ENCODE measurements at places on chromosomes 5 and 9.

DNA sequence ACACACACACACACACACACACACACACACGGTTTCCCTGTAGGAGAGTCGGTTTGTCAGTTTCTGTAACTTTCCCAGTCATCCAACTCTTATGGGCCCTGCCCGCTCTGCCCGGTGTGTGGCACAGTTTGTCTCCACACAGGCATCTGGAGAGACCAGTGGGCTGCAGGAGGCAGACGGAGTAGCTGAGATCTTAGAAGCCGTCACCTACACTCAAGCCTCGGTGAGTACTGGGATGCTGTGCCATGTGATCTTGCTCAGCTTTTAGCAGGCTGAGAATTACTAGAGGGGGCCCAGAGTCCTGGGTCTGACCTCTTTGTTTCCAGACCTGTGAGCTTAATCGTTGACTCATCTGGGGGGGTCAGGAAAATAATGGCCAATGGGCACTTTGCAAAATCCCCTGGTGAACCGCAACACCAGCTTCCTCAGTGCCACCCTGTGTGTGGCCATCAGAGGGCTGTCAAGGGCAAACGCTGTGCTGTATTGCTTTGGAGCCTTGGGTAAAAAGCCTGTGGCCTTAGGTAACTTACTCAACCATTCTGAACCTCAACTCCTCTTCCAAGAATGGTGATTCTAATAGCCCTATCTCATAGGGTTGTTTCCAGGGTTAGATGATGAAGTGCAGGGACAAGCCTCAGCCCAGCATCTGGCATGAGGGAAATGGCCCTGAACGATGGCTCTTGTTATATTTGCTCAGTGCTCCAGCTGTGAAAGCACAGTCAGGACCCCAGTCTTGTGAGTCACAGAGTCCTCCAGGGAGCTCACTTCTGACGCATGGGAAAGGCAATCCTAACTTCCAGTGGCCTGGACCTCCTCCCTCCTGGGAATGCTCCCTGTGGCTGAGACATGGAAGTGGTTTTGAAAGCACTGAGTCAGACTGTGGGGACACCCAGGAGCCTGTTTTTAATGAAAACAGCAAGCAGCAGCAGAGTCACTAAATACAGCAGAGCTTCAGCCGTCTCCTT lies 45.6 kb downstream of the COL15A1 start:
- DNase-seq: no peak

GRCh38 chr9:72809586-72809985 lies 143.3 kb downstream of the ALDH1A1 start:
- no peak for DNase-seq

GRCh38 chr5:138961221-138961620 lies 86.1 kb upstream of the LRRTM2 start:
- DNase-seq: no peak

- DNase-seq: no peak
Observed at GRCh38 chr9:105441616-105442160, 6.1 kb upstream of the FSD1L start.

DNA sequence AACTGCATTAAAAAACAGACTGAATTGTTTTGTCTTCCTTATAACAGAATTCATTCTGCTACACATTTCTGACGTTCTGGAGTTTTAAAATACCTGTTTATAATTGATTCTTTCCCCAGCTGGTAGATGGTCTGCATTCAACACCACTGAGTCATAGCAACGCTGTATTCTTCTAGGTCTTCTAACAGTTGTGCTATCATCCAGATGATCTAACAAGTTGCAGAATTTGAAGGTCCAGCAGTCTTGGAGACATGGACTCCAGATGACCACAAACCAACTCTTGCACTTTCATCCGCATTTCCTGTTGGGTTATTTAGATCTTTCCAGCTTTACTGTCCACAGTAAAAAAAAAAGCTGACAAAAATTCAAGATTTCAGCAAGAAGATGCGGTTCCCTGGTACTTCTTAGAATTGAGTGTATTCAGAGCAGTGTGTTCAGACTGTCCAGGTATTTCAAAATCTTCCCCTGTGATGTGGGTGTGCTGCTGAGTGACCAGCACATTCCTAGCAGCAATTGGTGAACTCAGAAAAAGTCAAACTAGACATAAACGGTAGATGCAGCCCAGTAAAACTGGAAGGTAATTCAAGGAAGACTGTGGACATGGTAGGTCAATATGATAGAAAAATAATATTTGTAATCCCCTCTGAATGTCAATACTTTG lies 50.2 kb downstream of the CSNK1A1 start:
- no peak for DNase-seq

DNA sequence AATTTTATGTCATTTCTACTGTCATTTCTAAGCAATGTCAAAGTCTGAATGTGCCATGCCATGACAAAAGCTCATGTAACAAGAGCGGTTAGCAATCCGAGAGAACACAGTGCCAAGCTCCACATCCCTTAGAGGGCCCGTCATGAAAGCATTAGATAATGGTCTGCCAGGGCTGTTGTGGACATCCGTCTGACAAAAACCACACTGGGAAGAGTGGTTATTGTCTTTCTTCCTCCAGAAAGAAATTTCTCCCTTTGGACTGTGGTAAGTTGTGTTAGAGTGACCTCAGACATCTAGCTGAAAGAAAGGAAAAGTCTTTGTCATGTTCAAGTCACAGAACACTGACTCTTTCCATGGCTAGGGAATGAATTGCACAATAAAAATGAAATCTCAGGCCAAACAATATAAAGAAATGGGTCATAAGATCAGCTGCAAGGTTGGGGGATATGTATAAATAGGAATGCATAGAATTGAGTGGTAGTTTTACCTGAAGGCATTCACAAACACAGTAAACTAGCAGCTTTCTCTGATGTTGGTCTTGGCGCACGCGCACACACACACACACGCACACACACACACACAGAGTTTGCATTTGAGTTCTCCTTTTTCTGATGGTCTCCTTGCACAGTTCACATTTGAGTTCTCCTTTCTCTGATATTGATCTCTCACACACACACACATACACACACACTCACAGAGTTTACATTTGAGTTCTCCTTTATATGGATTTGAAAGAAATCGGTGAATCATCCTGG lies 5.3 kb downstream of the SLC1A3 start:
- DNase-seq: no peak

GRCh38 chr5:42483472-42484154 lies 60.4 kb downstream of the GHR start:
- no peak for DNase-seq

DNA sequence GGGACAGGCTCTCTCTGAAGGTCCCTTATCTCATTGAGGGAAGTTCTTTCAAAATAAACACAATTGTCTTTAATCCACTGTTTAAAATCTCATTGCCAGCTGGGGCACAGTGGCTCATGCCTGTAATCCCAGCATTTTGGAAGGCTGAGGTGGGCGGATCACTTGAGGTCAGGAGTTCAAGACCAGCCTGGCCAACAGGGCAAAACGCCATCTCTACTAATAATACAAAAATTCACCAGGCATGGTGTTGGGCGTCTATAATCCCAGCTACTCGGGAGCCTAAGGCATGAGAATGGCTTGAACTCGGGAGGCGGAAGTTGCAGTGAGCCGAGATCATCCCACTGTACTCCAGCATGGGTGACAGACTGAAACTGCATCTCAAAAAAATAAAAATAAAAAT lies 8.3 kb upstream of the NDFIP1 start:
- DNase-seq: no peak

DNA sequence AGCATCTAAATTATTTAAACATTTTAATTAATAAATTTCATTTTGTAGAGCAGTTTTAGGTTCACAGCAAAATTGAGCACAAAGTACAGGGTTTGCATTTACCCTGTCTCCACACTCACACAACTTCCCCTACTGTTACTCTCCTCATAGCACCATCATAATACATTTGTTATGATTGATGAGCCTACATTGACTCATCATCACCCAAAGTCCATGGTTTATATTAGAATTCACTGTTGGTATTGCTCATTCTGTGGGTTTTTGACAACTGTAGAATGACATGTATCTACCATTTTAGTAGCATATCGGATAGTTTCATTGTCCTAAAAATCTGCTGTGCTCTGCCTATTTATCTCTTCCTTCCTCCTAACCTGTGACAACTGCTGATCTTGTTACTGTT lies 411.1 kb upstream of the MPDZ start:
- DNase-seq: no peak

DNA sequence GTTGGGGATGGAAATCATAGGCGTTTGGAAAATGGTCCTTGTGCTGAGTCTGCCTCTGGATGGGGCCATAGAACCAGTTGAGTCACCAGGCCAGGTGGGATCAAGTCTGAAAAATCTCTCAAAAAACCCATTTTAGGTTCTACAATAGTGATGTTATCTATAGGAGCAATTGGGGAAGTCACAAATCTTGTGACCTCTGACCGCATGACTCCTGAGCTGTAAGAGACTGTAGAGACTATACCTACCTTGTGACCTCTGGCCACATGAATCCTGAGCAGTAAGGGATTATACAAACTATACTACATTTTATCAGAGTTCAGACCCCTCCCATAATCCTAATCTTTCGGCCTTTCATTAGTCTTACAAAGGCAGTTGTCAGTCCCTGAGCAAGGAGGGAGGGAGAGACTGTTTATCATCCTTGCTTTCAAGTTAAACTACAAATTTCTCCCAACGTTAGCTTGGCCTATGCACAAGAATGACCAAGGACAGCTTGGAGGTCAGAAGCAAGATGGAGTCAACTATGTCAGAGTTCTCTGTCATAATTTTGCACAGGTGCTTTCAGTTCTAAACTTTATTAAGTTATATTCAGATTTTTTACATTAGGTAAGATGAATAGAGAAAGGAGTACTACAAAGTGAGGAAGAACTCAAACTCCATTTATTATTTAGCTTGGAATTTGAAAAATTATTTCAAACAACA lies 11.5 kb upstream of the JMY start:
- no peak for DNase-seq

DNA sequence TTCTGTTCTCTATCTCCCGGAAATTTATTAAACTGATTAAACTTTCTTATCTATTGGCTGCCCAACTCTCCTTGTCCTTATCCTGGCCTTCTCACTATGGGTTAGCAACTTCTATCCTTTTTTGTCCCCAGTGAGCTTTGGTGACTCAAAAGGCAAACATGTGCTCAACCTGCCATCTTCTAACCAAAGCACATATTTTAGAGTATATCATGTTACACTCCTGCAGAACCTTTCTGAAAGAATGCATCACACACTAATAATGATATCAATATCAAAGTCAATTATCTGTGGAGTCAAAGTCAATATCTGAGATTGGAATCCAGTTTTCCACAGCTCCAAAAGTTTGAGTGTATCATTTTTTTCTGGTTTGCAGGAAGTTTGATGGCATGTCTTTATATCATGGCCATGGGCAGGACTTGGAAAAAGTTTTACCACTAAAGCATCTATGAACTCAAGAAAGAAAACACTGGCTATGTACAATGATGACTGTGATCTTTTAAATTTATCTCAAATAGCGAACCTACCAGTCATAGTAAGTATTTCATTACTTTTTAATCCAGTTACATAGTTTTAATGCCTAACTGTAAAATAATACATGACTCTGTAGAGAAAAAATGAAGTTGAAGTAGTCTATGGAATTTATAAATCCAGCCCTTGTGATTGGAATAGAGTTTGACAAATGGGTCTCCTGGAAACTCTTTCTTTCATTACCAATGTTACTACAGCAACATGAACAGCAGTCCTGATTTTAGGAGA lies 166.8 kb downstream of the DROSHA start:
- DNase-seq: no peak

DNA sequence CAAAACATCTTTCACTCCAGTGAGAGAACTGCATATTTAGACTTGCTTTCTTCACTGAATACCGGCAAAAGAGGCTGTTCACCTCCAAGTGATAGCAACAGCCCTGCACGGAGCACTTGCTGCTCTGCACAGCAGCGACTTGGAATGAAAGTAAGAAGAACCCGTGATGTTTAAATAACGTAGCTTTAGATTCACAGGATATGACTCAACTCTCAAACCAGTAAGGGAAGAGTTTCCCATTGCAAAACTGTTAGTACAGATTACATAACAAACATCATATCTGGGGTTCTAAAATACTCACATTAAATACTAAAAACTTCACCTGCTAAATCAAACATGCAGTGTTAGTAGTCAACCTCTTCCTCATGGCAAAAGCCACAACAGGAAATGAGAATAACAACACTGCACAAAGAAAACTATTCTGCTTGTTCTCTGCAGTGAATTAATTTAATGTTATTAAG lies 203.4 kb downstream of the MCTP1 start:
- DNase-seq: peak; percentile 28

- DNase-seq: no peak
Observed at GRCh38 chr9:120138955-120139354, 441.0 kb downstream of the CDK5RAP2 start.

- no peak for DNase-seq
Observed at GRCh38 chr9:105500108-105500766, 52.4 kb downstream of the FSD1L start.

GRCh38 chr5:136134653-136135052 lies 2.0 kb downstream of the SMAD5 start:
- DNase-seq: no peak

DNA sequence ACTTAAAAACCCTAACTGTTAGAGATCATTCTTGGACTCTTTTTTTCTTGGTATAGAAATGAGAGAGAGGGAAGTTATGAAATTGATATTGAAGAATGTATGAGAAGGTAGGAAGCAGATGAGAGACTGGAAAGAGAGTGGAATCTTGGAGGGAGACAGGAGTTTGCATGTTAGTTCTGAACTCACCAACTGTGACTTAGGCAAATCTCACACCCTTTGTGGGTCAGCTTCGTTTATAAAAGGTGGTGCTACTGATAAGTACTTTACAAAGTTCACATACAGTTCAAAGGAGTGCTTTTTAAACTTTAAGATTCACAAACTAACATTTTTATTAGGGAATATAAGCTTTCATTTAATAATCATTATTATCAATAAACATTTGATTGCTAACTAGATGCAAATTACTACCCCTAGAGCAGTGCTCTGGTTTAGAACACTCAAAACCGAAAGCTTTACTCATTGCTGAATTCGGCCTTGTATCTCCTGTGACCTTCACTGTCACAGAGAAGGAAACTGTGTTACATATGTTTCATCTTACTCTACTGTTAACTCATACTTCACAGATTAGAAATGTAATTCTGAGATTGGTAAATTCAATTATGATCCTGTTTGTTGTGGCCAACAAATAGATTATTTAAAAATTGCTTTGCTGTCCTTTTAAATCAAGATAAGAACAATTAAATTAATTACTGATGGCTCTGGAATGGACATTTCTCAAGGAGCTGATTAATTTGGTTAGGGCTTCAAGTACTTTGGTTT lies 143.2 kb downstream of the RMI1 start:
- no peak for DNase-seq

DNA sequence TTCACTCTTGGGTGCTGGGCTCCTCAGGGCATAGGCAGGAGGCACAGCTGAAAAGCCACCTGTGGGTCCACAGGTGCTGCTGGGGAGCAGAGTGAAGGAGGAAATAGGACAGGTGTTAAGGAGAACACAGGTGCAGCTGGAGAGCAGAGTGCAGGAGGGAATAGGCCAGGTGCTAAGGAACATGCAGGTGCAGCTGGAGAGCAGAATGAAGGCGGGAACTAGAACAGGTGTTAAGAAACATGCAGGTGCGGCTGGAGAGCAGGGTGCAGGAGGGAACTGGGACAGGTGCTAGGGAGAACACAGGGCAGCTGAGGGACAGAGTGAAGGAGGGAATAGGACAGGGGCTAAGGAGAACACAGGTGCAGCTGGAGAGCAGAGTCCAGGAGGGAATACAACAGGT lies 43.8 kb upstream of the PLEKHG4B start:
- no peak for DNase-seq

GRCh38 chr5:116824751-116825438 lies 250.3 kb upstream of the SEMA6A start:
- DNase-seq: no peak
